ENCODE measurements at places on chromosomes 3 and 15. TPM values are rescaled to one million over a fixed set of nuclear protein-coding genes. Genes with fewer than 3 reads are reported as not detected.

- H3K4me3 ChIP-seq: no peak overlapping the region
- no peaks in the 10 kb centered on the region for H3K27me3 ChIP-seq
- H3K4me1 ChIP-seq: peaks cover 7% of the 10 kb centered on the region
Measured at GRCh38 chr3:112681822-112682325, 40.9 kb upstream of the CCDC80 start.

FOXB1 gene
- polyA plus RNA-seq: 0.10 TPM

EXOSC7 gene
- 42.1 TPM for polyA plus RNA-seq

DNA sequence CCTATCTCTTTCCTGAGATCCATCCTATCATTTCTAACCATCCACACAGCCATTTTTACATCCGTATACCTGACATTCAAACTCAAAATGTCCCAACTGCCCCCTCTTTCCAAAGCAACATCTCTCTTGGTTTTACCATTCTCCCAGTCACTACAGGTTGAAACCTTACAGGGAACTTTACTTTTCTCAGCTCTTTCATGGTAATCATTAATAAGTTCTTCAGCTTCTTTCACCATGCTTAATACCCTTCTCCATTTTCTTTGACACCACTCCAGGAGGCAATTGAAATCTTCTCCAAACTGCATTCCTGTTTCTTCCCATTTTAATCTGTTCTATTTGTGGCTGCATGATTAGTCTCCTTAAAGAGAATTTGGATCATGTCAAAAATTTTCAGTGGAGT lies 352.5 kb downstream of the GAP43 start:
- H3K27me3 ChIP-seq: no peaks in the 10 kb centered on the region
- DNase-seq: no peak
- no peaks in the 10 kb centered on the region for H3K4me1 ChIP-seq
- no peaks in the 10 kb centered on the region for H3K36me3 ChIP-seq
- no peak overlapping the region for H3K27ac ChIP-seq

CAND2 gene
- polyA plus RNA-seq: 2.1 TPM

DNA sequence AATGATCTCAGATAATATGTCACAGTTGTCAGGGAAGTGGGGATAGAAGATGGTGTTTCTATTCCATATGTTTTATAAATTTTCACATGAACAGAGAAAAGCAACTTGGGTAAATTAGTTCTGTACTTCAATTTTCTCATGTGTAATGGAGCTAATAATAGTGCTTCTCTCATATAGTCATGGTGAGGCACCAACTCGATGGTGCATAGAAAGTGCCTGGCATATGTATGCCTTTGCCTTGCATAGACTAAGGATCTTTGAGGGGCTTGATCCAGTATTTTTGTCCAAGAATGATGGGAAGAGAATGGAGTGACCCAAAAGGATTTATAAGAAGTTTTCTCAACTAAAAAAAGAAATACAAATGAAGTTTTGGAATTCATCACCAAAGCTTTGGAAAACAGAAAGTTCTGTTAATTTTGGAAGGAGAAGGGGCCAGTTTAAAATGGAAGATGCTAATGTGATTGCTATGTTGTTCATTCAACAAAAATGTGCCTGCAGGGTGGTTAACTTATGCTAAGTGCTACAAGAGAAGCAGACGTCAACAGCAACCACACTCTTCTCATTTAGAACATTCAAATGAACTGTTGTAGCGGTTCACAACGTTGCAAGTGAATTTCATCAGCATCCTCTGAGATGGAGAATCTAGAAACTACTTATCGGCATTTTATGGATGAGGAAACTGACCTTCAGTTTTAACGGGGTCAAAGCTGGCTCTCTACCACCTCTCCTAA lies 86.1 kb downstream of the RTP4 start:
- H3K27me3 ChIP-seq: no peaks in the 10 kb centered on the region
- no peaks in the 10 kb centered on the region for H3K4me1 ChIP-seq
- no peaks in the 10 kb centered on the region for H3K36me3 ChIP-seq
- no peak overlapping the region for H3K4me3 ChIP-seq
- H3K27ac ChIP-seq: no peak overlapping the region

HOMER2 gene
- polyA plus RNA-seq: 1.6 TPM

AADAC gene
- polyA plus RNA-seq: not detected

- H3K27me3 ChIP-seq: no peaks in the 10 kb centered on the region
- peak overlapping the region; percentile 71 for H3K4me3 ChIP-seq
- peak; percentile 51 for DNase-seq
Measured at GRCh38 chr3:170038434-170039110, 777 bp downstream of the GPR160 start.

DNA sequence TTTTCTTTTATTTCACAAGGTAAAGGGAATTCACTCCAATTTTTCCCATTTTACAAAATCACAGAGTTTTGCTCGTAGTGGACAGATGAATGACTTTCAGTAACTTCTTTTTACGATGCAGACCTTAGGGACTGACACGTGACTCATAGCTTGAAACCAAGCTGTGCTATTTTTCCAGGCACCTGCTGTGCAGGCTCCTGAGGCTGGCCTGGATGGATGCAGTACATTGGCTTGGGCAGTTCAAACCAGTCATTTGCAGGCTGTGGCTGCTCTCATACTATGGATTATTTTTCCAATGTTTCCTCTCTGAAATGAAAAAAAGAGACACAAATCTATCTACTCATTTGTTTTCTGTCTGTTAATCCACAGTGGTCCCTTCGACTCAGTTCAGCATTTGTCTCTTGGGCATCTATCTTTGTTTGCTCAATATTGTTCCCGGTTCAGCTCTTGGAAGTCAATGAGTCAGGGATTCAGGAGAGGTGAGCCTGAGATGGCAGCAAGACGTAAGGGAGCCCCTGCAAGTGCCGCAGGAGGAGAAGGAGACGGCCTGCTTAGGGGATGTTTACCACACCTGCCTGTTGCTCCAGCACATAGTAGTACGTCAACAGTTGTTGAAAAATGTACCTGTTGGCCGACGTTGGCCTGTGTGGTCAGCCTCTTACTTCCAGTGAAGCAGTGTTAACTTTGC lies 92.8 kb downstream of the SV2B start:
- H3K27me3 ChIP-seq: no peaks in the 10 kb centered on the region
- no peaks in the 10 kb centered on the region for H3K4me1 ChIP-seq
- no peak overlapping the region for H3K27ac ChIP-seq
- no peaks in the 10 kb centered on the region for H3K36me3 ChIP-seq

EFL1 gene
- polyA plus RNA-seq: 18.3 TPM

DNA sequence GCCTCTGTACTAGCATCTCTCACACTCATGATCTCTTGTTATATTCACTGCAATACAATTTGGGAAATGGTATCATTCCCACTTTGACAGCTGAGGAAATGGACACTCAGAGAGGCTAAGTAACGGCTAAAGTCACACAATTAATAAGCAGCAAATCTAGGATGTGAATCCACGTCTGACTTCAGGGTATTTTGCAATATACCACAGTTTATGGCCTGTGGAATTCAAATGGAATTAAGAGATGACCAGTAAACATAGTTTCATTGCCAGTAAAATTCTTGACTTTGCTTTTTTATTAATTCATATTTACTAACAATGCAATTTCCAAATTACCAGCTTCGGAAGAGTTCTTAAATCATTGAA lies 61.1 kb downstream of the CCNL1 start:
- H3K27me3 ChIP-seq: no peaks in the 10 kb centered on the region
- H3K4me1 ChIP-seq: peaks cover 4% of the 10 kb centered on the region
- no peak overlapping the region for H3K4me3 ChIP-seq
- no peak for DNase-seq
- H3K27ac ChIP-seq: no peak overlapping the region
- no peaks in the 10 kb centered on the region for H3K36me3 ChIP-seq

DNA sequence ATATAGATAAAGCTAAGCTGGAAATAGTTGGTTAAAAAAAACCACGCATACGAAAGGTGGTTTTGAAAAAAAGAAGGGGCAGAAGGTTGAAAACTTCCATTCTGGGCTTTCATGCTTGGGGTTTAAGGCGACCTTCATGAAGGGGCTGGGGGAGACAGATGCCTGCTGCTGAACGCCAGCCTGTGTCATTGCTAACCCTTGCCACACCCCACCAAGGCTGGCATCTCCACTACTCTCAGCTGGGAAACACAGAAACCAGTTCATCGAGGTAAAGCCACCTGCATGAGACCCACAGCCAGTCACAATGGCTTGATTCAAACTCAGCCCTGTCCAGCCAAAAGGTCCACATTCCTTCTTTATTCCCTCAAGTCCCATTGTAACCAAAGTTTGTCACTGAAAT lies 78.7 kb downstream of the ADAMTS17 start:
- H3K36me3 ChIP-seq: no peaks in the 10 kb centered on the region
- no peak overlapping the region for H3K27ac ChIP-seq
- H3K4me1 ChIP-seq: no peaks in the 10 kb centered on the region

DNA sequence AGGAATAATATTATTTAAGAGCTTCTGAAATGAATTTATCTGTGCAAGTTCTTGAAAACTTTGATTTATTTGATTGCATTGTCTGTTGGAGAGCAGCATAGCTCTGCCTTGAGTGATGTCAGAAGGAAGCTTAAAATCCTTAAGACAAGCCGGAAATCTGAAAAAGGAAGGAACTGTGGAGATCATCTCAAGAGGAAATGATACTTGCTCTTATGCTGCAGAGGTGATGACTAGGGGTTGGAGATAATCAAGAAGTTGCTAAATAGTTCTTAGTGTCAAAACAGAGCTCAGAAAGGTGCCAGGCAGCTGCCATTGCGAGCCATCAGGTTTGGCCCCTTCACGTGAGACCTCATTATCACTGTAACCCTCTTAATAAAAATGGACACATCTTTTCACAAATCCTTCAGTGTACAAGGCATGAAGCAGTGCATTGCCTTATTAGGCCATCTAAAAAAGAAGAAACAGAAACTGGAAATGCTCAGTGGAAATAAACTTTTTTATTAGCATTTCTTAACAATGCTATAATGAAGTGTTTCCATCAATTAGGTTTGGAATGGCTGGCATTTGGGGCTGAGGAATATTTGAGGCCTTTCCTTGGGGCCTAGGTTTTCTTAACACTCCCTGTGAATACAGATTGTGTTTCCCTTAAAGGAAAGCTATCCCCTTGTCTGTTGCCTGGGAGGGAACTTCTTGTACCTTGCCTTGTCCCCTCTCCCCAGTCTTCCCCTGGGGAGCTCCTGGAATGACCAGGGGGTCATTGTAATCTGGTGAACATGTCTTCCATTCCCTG lies 34.5 kb upstream of the VILL start:
- H3K36me3 ChIP-seq: no peaks in the 10 kb centered on the region
- no peak for DNase-seq
- H3K4me1 ChIP-seq: peaks cover 25% of the 10 kb centered on the region
- H3K4me3 ChIP-seq: peak overlapping the region; percentile 25
